ENCODE measurements at places on chromosomes 3 and 15.

GRCh38 chr3:44436181-44436580 is 41.3 kb downstream of the ZNF445 start:
- no peak for DNase-seq

GRCh38 chr3:42225486-42226363 is 40.3 kb downstream of the CCK start:
- DNase-seq, result no peak

DNA sequence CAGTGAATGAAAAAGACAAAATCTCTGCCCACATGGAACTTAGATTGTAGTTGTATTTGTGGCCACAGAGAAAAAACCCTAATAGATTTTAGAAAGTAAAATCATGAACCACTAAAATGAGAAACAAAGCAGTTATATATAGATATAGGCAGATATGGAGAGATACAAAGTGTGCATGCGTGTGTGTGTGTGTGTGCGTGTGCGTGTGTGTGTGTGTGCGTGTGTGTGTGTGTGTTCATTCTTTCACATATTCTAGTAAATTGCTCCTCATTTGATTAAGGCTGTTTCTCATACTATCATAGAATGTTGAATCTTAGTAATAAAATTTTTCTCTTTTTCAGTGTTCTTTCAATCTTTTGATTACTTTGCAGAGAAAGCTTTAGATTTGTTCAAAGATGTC is 118.6 kb downstream of the DNAJB8 start:
- no peak for DNase-seq

GRCh38 chr3:169871129-169871886 is 1.6 kb upstream of the LRRC31 start:
- no peak for DNase-seq

GRCh38 chr3:19886404-19886803 is 47.6 kb downstream of the EFHB start:
- DNase-seq, result no peak

GRCh38 chr15:43483297-43484128 is 9.4 kb downstream of the TP53BP1 start:
- peak; percentile 61 for DNase-seq

- peak; percentile 70 for DNase-seq
Measured at GRCh38 chr15:41661518-41662225, 1.5 kb downstream of the MGA start.

GRCh38 chr3:153221748-153222162 is 59.7 kb downstream of the RAP2B start:
- peak; percentile 99 for DNase-seq

GRCh38 chr3:117587416-117587815 is 877.8 kb downstream of the TUSC7 start:
- no peak for DNase-seq

DNA sequence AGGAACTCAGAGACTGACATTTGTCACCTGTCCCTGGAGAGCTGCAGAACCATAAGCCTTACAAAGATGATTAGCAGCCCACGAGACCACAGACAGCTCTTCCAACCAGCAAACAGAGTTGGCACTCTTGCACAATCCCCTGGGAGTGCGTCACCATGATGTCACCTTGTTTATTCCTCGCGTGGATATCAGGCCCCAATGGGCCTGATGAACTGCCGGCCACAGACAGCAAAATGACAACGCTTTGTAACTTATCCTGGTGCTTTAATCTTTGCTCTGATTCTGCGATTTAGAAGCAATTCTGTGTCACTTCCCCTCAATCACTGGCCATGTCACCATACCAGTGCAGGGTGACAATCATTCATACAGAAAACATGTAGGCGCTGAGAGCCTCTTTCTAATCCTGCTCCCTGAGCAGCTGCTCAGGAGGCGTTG is 89.2 kb downstream of the TAMM41 start:
- DNase-seq, result peak; percentile 18

GRCh38 chr3:116331380-116331779 is 113.9 kb downstream of the LSAMP start:
- DNase-seq, result no peak

DNA sequence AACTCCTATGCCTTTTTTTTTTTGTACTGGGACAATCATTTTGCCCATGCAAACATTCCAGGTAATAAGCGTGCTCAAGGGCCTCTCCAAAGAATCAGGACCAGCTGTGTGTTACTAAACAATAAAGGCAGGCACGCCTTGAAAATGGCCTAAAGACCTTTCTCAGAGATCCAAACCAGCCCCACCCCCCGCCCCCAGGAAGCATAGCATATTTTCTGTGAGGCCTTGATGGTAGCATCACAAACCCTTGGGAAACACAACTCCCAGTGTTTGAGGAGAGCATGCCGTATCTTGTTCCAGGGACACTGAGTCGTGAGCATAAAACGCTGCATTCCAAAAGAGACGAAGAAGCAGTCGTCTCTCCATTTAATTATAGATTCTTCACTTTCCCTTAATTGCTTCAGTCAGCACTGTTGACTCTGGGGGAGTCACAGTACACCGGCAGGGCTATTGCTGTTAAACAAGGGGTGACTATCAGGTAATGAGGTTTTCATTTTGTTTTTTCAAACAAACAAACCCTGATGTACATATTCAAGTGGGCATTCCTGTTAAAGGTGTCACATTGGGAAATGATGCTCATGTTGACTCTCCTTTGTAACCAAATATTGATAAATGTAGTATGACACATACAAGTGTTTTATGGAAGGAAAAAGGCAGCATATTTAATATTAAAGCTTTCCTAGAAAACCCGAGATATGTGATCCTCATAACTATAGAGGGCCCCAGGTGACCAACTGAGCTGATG is 4.4 kb upstream of the TPM1 start:
- DNase-seq, result no peak

DNA sequence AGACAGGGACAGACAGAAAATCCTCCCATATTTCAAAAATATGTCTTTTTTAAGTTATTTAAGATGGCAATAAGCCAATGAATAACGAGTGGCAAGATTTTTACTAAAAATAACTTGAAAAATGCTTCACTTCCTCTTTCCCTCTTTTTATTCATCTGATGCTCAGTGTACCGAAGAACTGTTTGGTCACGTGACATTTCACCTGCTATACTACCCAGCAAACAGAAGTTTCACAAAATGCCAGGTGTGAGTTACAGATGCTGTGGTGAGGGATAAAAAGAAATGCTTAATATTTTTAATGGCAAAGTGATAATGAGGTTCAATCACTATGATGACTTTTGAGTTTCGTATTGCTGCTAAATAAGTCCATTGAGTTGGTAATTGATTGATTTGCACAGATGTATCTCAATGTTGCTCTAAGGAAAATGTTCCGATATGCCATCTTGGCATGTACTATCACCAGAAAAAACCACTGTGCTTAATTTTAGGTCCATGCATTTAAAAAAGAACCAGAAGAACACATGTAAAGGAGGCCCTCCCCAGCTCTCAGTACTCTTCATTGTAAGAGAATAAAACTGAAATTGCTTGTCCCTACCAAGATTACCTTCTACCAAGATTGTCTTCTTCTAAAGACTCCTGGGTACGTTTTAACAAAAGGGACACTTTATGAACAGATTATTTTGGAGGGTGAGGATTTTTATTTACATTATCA is 26.0 kb upstream of the SEC62 start:
- no peak for DNase-seq
